Activated T-cell treated with anti-CD3 and anti-CD28 coated beads for 48 hours (primary cell): ENCODE measurements at places on chromosomes 3 and 15.

- no peak for DNase-seq
These were observed 116.0 kb upstream of the RBMS3 start for GRCh38 chr3:29164825-29165224.

- DNase-seq, result no peak
These were observed 95.7 kb downstream of the VGLL3 start for GRCh38 chr3:86895202-86895601.

GRCh38 chr3:128447561-128448013 is 19.1 kb downstream of the DNAJB8 start:
- peak; percentile 64 for DNase-seq

GRCh38 chr3:187520027-187520945 is 149.9 kb downstream of the SST start:
- DNase-seq, result no peak

GRCh38 chr15:64895285-64896065 is 16.2 kb upstream of the ANKDD1A start:
- DNase-seq, result no peak

DNA sequence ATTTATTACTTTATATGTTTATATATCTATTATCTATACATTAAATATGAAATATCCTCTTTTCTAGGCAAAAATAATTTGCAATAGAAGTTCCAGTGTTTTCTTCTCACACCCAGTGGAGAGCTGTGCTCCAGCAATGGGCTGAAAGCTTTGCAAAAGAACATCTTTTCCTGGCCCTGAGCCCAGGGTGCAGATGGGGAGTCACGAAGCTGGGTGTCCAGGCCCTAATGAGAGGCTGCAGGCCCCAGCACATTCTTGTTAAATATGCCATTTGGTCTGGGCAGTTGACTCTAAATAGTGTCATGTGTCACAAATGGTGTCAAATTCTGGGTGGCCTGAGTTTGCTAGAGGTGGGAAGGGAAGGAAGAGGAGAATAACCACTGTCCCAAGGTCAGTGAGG is 5.7 kb downstream of the NTRK3 start:
- DNase-seq, result no peak

GRCh38 chr3:138776961-138777360 is 57.8 kb downstream of the PIK3CB start:
- no peak for DNase-seq

DNA sequence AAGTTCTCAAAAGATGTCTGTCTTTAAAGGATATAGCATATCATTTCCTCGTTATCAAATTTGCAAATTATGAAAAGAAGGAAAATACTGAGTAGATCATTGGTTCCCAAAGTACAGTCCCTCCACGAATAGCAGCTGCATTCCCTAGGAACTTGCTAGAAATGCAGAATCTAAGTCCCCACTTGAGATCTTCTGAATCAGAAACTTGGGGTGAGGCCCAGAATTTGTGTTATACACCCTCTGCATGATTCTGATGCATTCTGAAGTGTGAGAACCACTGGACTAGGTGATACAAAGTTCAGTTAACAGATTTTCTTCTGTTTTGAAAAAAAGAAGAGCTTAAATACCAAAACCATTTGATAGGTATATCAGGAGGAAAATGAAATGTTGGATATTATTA is 77.1 kb downstream of the SLC25A26 start:
- no peak for DNase-seq

DNA sequence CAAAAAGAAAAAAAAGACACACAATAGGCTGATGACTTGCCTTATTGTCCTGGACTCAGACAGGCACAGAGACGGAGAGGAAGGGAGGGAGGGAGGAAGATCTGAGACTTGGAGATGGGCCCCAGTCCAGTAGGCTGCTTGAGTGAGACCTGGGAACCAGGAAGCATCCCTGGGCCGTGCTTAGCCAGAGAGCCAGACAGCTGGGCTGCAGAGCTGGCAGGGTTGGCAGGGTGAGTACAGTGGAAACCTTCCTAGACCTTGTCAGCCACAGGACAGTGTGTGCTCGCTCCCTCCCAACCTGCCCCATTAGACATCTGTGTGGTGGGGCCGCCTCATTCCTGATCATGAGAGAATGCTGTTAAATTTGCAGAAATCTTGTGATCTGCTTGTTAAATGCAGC is 107.9 kb upstream of the ALDH1A3 start:
- no peak for DNase-seq

GRCh38 chr15:63905131-63905530 is 71.4 kb upstream of the HERC1 start:
- no peak for DNase-seq

- no peak for DNase-seq
These were observed 474.4 kb upstream of the AGTR1 start for GRCh38 chr3:148223266-148223665.

- no peak for DNase-seq
These were observed 11.8 kb upstream of the MYO5A start for GRCh38 chr15:52540374-52541012.

GRCh38 chr3:72960812-72961518 is 35.6 kb upstream of the PPP4R2 start:
- DNase-seq, result peak; percentile 12

DNA sequence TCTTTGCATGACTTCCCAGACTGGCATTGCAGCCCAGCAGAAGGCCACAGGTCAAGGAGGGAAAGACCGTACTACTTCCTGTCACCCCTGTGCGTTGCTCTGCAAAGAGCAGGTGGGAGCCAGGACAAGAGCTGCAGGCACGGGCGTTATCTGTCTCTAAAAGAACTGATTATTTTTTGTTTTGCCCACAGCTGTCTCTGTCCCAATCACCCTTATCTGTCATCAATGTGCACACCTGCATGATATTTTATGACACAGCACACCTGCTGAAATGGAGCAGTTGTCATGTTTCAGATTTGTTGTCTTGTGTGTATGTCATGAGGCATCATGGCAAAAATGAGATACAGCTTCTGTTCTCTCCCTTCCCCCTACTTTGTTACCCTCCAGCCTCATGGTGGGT is 58.8 kb downstream of the SLCO3A1 start:
- DNase-seq, result no peak

DNA sequence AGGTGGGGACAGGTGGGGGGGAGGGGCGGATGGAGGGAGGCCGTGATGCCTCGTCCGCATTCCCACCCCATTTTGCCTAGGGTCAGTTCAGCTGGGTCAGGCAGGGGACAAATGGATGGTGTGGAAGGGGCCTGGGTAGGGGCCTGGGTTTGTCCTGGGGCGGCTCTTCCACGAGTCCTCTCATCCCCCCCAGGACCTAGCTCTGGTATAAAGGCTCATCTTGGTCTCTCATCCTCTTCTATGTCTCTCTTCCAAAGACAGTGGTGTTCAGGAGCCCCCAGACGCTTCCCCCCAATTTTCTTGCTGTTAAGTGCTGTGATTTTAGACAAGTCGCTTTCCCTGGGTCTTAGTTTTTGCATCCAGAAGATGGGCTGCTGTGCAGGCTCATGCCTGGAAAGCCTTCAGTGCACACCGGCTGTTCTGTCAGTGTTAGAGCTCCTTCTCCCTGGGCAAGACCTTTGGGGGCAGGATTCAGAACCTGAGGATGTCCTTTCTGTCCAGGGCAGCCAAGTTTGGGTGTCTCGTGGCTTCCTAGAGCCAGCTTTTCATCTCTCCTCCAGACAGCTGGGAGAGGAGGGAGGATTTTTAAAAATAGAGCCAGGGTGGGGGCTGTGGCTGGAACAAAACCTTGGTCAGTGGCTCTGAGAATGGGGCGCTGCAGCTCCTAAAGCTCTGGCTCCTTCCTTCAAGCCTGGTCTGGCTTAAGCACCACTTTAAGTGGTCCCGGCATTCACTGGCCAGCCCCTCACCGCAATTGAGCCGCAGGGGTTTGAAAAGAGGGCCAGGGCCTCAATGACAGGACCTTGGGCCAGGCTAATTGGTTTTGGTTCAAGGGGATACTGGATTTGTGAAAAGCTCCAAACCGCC is 37.7 kb upstream of the POLG start:
- DNase-seq, result no peak
